ENCODE measurements at places on chromosomes 3 and 15. TPM values are rescaled to one million over a fixed set of nuclear protein-coding genes. Genes with fewer than 3 reads are reported as not detected.

DNA sequence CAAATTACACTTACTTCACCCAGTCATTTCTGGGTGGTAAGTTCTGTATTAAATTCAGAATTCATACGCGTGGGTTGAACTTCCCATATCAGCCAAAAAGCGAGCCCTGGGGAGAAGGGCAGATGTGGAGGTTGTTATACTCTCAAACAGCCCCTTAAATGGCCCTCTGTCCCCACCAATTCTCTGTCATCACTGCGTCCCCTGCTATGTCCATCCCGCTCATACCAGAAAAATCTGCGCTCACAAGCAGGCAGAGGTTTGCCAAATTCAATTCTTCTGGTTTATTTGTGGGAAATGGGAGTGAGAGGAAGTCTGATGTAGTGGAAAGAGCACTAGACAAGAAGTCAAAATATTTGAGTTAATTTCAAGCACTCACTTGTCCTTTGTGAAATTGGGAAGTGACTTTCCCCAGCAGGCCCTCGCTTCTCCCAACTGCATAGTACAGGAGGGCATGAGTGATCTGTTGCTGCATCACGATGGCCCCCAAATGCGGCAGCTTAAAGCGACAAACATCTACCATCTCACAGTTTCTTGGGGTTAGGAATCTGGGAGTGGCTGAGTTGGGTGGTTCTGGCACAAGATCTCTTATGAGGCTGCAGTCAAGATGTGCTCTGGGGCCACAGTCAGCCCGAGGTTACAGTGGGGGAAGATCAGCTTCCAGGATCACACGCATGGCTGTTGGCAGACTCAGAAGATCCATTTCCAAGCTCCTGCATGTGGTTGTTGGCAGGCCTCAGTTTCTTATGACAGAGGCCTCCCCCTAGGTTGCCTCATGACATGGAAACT is 67.7 kb downstream of the CPN2 start:
- no peak for DNase-seq

Gene UBAP1L
- total RNA-seq: 0.07 TPM

DNA sequence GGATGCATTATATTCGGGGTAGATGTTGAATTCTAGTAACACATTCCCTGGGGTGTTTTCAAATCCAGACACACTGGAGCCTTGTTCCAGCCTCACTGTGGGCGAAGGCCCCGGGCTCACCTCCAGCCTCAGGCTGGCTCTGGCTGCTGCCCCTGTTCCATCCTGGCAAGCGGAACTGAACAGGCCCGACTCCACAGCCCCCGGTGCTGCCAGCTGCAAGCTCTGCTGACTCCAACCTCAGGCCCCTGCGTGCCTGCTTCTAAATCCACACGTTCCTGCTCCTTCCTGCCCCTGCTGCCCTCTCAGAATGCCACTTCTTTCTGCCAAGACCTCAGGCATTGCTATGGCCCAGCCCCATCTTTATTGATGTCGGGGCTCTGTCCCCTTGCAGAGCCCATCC is 90.6 kb downstream of the LIPC start:
- DNase-seq: no peak

DNA sequence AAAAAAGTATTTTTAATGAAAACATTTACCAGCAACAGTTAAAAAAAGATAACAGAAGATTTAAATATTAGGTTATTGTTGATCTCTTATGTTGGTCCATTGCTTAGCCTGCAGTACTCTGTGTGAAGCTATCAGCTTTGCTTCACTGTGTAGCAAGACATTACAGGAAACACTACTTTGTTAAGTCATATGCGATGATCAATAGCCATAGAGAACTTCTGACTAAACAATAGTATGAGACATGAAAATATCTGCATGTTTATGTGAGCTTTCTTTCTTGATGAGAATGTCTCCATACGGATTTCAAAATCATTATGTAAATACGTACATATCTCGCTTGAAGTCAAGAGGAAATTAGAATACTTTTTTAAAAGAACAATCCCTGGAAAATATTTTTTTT is 27.0 kb upstream of the CAPN3 start:
- DNase-seq: no peak

GRCh38 chr3:42595682-42596081 is 4.8 kb upstream of the NKTR start:
- DNase-seq: no peak

Gene TM4SF18
- 1.4 TPM for total RNA-seq

Gene CLEC3B
- total RNA-seq: not detected

- DNase-seq: no peak
Observed at GRCh38 chr3:31234145-31234544, 298.6 kb upstream of the STT3B start.

Gene GMNC
- total RNA-seq: 0.14 TPM

DNA sequence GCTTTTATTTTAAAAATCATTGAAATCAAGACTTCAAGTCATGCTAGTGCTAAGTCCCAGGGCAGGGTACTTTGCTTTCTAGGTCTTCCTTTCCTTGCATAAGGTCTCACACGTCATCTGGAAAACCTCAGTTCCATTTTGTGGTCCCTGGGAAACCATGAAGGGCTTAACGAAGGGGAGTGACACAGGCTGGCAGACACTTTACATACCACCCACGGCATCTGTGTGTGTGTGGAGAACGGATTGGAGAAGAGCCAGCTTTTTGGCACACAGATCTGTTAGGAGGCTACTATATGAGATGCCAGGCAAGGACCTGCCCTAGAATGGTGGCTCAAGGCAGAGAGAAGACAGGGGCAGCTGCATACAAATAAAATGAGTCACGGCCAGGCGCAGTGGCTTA is 107.5 kb upstream of the NSMCE3 start:
- DNase-seq: no peak

- DNase-seq: no peak
Observed at GRCh38 chr15:92809880-92810361, 90.2 kb upstream of the CHD2 start.

Gene RNF168
- total RNA-seq: 17.5 TPM

DNA sequence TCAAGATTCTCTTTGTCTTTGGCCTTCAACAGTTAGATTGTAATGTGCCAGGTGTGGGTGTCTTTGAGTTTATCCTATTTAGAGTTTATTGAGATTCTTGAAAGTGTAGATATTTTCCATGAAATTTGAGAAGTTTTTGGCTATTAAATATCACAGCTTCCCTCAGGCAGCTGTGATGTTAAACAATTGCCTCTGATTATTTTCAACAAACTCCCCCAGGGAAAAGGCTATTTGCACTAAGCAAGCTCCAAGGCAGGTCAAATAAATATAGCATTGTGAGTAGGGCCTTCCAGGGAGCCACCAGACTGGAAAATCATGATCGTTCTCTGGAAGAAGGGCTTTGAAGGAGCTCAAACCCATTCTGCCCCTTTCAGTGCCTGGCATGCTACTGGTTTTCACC is 107.0 kb downstream of the EEFSEC start:
- DNase-seq: no peak

Gene CGNL1
- 2.5 TPM for total RNA-seq

DNA sequence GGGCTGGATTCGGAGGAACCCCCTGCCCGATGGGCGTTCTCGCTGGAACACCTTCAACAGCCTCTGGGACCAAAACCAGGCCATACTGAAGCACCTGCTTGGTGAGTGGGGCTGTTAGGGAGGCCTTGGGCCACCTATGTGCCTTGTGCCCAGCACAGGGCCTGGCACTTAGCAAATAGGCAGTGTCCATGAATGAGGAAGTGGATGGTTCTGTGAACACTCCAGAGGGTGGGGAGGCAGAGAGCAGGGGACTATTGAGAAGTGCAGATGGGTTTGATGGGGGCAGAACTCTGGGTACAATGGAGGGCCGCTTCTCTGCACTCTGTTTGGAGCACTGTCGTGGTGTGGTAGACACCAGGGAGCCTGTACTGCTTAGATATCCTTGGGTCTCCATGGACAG is 1.5 kb downstream of the ECE2 start:
- no peak for DNase-seq

Gene PPP2R3A
- total RNA-seq: 25.9 TPM

GRCh38 chr3:98999675-99000074 is 98.2 kb upstream of the DCBLD2 start:
- DNase-seq: no peak

Gene TM4SF1
- 304 TPM for total RNA-seq

- no peak for DNase-seq
Observed at GRCh38 chr15:89068325-89068784, 19.9 kb upstream of the ABHD2 start.

DNA sequence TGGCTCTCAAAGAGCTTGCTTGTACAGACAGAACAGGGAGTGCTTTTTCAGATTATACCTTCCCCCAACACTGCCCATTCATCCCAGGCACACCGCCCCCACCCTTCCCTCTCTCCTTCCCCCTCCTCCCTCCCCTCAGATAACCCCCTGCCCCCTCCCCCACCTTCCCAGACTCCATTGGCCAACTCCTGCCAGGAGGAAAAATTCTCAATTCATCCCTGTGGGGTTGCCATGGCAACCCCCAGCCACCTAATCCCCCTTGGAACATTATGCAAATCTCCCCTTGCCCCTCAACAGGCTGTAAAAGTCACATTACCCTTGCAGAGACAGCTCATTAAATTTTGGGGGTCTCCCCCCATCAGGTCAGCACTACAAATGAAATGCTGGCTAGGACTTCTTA is 14.3 kb downstream of the TLE3 start:
- no peak for DNase-seq

GRCh38 chr3:87797872-87798566 is 260.8 kb downstream of the CGGBP1 start:
- DNase-seq: no peak

DNA sequence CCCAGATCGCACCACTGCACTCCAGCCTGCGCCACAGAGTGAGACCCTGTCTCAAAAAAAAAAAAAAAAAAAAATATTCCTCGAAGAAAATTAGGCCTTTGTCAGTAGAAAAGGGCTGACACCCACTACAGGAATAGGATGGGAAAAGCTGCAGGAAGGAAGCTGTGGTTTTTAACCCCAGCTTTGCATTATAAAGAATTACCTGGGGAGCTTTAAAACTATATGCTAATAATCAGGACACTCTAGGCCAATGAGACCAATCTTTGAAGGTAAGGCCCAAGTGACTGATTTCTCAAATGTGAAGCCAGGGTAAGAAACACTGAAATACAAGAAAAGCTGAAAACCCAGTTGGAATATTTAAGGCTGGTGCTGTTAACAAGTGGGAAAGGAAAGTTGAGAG is 74.3 kb downstream of the RBPMS2 start:
- no peak for DNase-seq

- DNase-seq: no peak
Observed at GRCh38 chr3:126021224-126021623, 52.2 kb downstream of the ROPN1B start.

Gene DTX3L
- 22.8 TPM for total RNA-seq

GRCh38 chr3:107795514-107796094 is 272.8 kb downstream of the BBX start:
- DNase-seq: no peak

GRCh38 chr3:119810018-119810435 is 28.1 kb downstream of the NR1I2 start:
- DNase-seq: no peak
